Mammary microvascular endothelial cell (primary cell): ENCODE measurements at places on chromosomes 13 and 19. TPM values are rescaled to one million over a fixed set of nuclear protein-coding genes. Genes with fewer than 3 reads are reported as not detected.

DPF1 gene
- 0.93 and 3.1 TPM in 2 replicates for total RNA-seq

ATP7B gene
- 2.5 and 4.2 TPM in 2 replicates for total RNA-seq

ZNF69 gene
- total RNA-seq = 5.4 and 9.2 TPM in 2 replicates

ASPDH gene
- not detected in 2 replicates for total RNA-seq

FCAR gene
- not detected in 2 replicates for total RNA-seq

PLK5 gene
- not detected in 2 replicates for total RNA-seq

ARL11 gene
- 0.27 and 0.89 TPM in 2 replicates for total RNA-seq

GATAD2A gene
- 95.4 and 97.3 TPM in 2 replicates for total RNA-seq
